ENCODE measurements at places on chromosomes 5 and 9. TPM values are rescaled to one million over a fixed set of nuclear protein-coding genes. Genes with fewer than 3 reads are reported as not detected.

Gene DEPDC1B
- total RNA-seq = 6.8 TPM

Gene FLT4
- 471 TPM for total RNA-seq

Gene LEAP2
- 0.17 TPM for total RNA-seq

Gene F12
- 0.85 TPM for total RNA-seq

Gene BICD2
- total RNA-seq = 54.5 TPM

Gene RASA1
- total RNA-seq = 44.1 TPM

Gene LCN6
- 0.68 TPM for total RNA-seq

Gene CNTFR
- not detected for total RNA-seq

Gene SLC1A3
- under 0.01 TPM for total RNA-seq

Gene JAKMIP2
- not detected for total RNA-seq

Gene AQP7
- not detected for total RNA-seq

Gene WNT8A
- total RNA-seq = not detected

Gene ACOT12
- total RNA-seq = not detected

All from dermis blood vessel endothelial cell (primary cell).